ENCODE measurements at places on chromosomes 7 and 10.
A peak's percentile ranks its signal among the peaks of the same experiment; 100 is the strongest.

GRCh38 chr7:66399566-66399965 lies 194.4 kb downstream of the TPST1 start:
- no peak for DNase-seq
- H3K4me3 ChIP-seq: no peak overlapping the region
- H3K27ac ChIP-seq: no peak overlapping the region
- H3K27me3 ChIP-seq: no peaks in the 10 kb centered on the region
- H3K4me1 ChIP-seq: peaks cover 12% of the 10 kb centered on the region

DNA sequence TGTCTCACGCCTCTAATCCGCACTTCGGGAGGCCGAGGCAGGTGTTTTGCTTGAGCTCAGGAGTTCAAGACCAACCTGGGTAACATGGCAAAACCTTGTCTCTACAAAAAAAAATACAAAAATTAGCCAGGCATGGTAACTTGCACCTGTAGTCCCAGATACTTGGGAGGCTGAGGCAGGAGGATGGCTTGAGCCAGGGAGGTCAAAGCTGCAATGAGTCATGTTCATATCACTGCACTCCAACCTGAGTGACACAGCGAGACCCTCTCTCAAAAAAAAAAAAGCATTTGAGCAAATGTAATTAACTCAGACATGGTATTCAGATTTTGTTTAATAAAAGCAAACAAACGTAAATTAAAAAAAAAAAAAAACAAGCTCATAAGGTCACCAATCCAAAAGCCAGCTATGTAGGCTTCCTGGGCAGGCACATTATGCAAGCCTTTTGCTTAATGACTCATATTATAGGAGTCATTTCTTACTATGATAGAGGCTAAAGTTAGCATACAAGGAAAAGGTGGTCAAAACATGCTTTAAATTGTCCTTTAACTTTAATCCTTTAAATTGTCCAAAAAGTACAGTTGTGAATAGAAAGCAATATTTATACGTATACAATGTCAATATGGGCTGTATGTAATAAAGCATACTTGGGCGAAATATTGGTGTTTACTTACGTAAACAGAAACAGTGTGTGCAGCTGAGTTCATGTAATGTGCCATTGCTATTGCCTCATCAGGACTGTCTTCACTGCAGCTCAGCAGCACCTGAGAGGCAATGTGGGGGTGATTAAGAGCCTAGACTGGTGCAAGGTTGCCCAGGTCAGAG lies 13.0 kb downstream of the AKR1D1 start:
- no peaks in the 10 kb centered on the region for H3K36me3 ChIP-seq
- no peak overlapping the region for H3K27ac ChIP-seq
- H3K27me3 ChIP-seq: no peaks in the 10 kb centered on the region

- no peaks in the 10 kb centered on the region for H3K36me3 ChIP-seq
- no peak overlapping the region for H3K27ac ChIP-seq
- no peak for DNase-seq
- H3K27me3 ChIP-seq: no peaks in the 10 kb centered on the region
Measured at GRCh38 chr10:127182161-127182560, 14.2 kb downstream of the INSYN2A start.

GRCh38 chr7:128687131-128687530 lies 15.0 kb downstream of the GARIN1A start:
- H3K27ac ChIP-seq: no peak overlapping the region
- no peak for DNase-seq
- H3K4me1 ChIP-seq: no peaks in the 10 kb centered on the region
- peaks cover 10% of the 10 kb centered on the region for H3K36me3 ChIP-seq
- no peaks in the 10 kb centered on the region for H3K27me3 ChIP-seq

DNA sequence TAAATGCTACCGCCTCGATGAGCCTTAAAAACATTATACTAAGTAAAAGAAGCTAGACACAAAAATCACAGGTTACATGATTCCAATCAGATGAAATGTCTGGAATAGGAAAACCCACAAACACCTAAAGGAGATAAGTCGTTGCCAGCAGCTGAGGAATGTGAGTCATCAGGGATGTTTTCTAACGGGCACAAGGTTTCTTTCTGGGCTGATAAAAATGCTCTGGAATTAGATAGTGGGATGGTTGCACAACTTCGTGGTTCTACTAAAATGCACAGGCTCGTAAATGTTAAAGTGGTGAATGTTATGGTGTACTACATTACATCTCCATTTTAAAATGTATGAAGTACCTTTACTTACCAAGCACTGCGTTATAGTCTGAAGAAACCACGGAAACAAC lies 9.7 kb downstream of the ABLIM1 start:
- H3K4me1 ChIP-seq: peaks cover 30% of the 10 kb centered on the region
- no peaks in the 10 kb centered on the region for H3K27me3 ChIP-seq
- H3K36me3 ChIP-seq: no peaks in the 10 kb centered on the region
- H3K27ac ChIP-seq: peak overlapping the region; percentile 68
- no peak for DNase-seq

- no peak for DNase-seq
- H3K4me3 ChIP-seq: no peak overlapping the region
- H3K36me3 ChIP-seq: no peaks in the 10 kb centered on the region
- H3K27me3 ChIP-seq: no peaks in the 10 kb centered on the region
Measured at GRCh38 chr7:145082366-145083161, 246.7 kb upstream of the TPK1 start.

DNA sequence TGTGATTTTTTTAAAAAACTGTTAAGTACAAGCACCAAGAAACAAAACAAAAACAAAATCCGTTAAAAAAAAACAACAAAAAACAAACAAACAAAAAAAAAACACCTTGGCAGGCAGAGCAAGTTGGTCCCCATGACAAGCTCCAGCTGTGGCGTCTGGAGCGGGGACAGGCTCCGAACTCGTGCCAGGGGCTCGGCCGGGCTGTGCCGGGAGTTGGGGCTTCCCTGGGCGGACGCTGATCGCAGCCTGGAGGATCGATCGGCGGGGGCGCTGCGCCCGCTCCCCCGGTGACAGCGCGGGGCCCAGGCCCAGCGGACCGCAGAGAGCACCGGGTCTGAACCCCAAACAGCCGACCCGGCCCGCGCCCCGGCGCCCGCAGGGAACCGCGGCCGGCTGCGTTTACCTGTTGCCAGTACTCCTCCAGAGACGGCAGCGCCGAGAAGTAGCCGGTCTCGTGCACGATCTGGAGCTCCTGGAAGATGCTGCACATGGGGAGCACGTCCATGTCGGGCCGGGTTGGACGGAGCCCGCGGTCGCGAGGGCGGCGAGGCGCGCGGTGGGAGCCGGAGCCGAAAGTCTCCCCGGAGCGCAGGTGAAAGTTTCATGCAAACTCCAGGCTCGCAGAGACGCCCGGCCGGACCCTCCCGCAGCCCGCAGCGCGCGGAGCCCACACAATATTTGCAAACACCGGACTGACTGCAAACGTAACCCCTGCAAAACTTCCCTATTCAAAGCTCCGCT lies at the start of gene KLF6:
Gene KLF6 (minus strand): TSS at position 700 of the 741 bp plus-strand sequence. CDS start 195 bp downstream, at position 505.
- no peak for DNase-seq
- H3K27ac ChIP-seq: peak within 1 kb of the TSS; percentile 100
- H3K4me1 ChIP-seq: peaks cover 26% of the 10 kb centered on the region
- no peaks in the 10 kb centered on the region for H3K27me3 ChIP-seq
